ENCODE measurements at places on chromosomes 5 and 9. TPM values are rescaled to one million over a fixed set of nuclear protein-coding genes. Genes with fewer than 3 reads are reported as not detected.

Gene NAA35
- 37.3 TPM for total RNA-seq

Gene SPATA31C1
- not detected for total RNA-seq

Gene OTULIN
- 30.0 TPM for total RNA-seq

Gene UHRF2
- 88.6 TPM for total RNA-seq

Gene GABRA1
- not detected for total RNA-seq

Gene FABP6
- total RNA-seq, result 0.55 TPM

Gene CTSV
- total RNA-seq, result 10.5 TPM

Gene SEMA4D
- 65.3 TPM for total RNA-seq

Gene SMIM33
- total RNA-seq, result not detected

Gene ZBTB26
- 15.4 TPM for total RNA-seq

- no peaks in the 10 kb centered on the region for H3K27me3 ChIP-seq
- H3K36me3 ChIP-seq, result peaks cover 1% of the 10 kb centered on the region
- H3K4me3 ChIP-seq, result no peak overlapping the region
- H3K4me1 ChIP-seq, result no peaks in the 10 kb centered on the region
Observed at GRCh38 chr5:65149827-65150226, 331.9 kb downstream of the ADAMTS6 start.

DNA sequence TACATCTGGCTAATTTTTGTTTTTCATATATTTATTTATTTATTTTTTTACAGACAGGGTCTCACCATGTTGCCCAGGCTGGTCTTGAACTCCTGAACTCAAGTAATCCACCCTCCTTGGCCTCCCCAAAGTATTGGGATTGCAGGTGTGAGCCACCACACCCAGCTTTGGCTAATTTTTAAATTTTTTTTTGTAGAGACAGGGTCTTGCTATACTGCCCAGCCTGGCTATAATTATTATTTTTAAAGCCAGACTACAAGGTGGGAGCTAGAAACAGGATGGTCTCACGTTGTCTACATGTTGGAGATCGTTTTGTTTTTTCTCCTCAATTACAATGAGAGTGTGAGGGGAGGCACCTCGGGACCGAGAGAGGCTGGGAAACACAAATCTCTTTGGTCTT lies 23.8 kb downstream of the ASS1 start:
- H3K4me1 ChIP-seq, result peaks cover 6% of the 10 kb centered on the region
- no peak for DNase-seq
- no peak overlapping the region for H3K27ac ChIP-seq
- H3K27me3 ChIP-seq, result peaks cover 9% of the 10 kb centered on the region

- DNase-seq, result no peak
- H3K27me3 ChIP-seq, result peaks cover 10% of the 10 kb centered on the region
- no peak overlapping the region for H3K4me3 ChIP-seq
- H3K27ac ChIP-seq, result no peak overlapping the region
Observed at GRCh38 chr5:170480260-170480659, 23.6 kb upstream of the KCNIP1 start.

DNA sequence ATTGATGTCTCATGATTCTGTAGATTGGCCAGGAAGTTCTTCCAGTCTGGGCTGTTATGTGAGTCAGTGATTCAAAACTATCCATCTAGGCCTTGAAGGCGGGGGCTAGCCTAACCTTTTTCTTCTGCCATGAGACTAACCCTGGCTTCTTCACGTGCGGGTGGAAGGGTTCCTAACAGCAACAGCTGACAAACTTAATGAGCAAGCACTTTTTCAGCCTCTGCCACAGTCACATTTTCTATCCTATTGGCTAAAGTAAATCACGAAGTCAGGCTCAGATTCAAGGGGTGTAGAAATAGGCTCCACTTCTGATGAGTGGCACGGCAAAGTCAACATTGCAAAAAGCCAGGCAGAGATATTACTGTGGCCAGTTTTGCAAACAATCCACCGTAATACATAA lies 68.4 kb downstream of the STK32A start:
- H3K4me1 ChIP-seq, result no peaks in the 10 kb centered on the region
- H3K36me3 ChIP-seq, result no peaks in the 10 kb centered on the region
- no peak overlapping the region for H3K4me3 ChIP-seq

GRCh38 chr5:80837679-80838078 lies 122.5 kb upstream of the RASGRF2 start:
- H3K4me1 ChIP-seq, result no peaks in the 10 kb centered on the region
- no peaks in the 10 kb centered on the region for H3K27me3 ChIP-seq
- no peak overlapping the region for H3K4me3 ChIP-seq
- H3K27ac ChIP-seq, result no peak overlapping the region

- H3K27me3 ChIP-seq, result no peaks in the 10 kb centered on the region
- H3K4me3 ChIP-seq, result no peak overlapping the region
- H3K36me3 ChIP-seq, result no peaks in the 10 kb centered on the region
- DNase-seq, result no peak
Observed at GRCh38 chr5:113230711-113231652, 203.8 kb downstream of the TSSK1B start.

DNA sequence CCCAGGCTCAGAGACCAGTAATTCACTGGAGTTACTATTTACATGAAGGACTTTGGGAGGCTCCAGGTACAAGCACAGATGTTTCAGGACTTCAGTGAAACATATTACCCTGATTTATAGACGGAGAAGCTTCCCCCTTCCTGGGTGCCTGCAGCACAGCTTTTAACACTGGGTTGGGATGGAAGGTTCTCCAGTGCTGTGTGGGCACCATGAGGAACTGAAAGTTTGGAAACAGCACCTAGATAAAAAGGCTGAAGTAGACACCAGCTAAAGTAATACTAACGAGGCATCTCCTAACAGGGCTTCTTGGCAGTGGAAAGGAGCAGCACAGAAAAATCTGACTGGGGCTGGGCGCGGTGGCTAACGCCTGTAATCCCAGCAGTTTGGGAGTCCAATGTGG lies 70.7 kb downstream of the GCNT1 start:
- H3K36me3 ChIP-seq, result peaks cover 1% of the 10 kb centered on the region
- no peak overlapping the region for H3K4me3 ChIP-seq
- DNase-seq, result no peak
- no peaks in the 10 kb centered on the region for H3K27me3 ChIP-seq
- no peak overlapping the region for H3K27ac ChIP-seq
- H3K4me1 ChIP-seq, result peaks cover 6% of the 10 kb centered on the region

GRCh38 chr9:20170122-20170521 lies 381.3 kb upstream of the SLC24A2 start:
- no peak overlapping the region for H3K4me3 ChIP-seq
- no peak overlapping the region for H3K27ac ChIP-seq
- H3K4me1 ChIP-seq, result no peaks in the 10 kb centered on the region
- no peaks in the 10 kb centered on the region for H3K27me3 ChIP-seq
- H3K36me3 ChIP-seq, result peaks cover 5% of the 10 kb centered on the region

GRCh38 chr5:28726815-28727214 lies 1688.4 kb upstream of the CDH9 start:
- DNase-seq, result no peak
- no peaks in the 10 kb centered on the region for H3K36me3 ChIP-seq
- H3K27me3 ChIP-seq, result no peaks in the 10 kb centered on the region

DNA sequence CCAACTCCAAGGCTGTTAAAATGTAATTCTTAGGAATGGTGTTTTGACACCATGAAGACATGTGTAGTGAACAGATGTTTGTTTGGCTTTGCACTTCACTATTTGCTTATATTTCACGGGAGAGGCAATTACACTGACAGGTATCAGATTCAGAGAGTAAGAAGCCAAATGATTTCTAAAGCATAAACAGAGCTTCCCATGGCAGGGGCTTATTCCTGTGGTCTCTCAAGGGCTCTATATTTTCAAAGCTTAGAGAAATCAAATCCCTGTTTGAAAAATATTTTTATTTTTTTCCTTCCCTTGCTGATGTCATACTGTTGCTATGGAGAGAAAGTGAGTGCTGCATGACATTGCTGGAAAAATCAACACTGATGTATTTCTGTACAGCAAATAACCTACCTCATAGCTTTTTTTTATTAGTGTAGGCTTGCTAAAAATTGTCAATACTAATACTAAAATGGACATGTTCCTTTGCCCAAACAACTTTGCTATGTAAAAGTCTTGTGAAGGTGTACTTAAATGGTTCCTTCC lies 161.4 kb downstream of the GIN1 start:
- H3K4me3 ChIP-seq, result no peak overlapping the region
- no peaks in the 10 kb centered on the region for H3K27me3 ChIP-seq
- H3K4me1 ChIP-seq, result peaks cover 3% of the 10 kb centered on the region
- peak overlapping the region; percentile 51 for H3K27ac ChIP-seq
- H3K36me3 ChIP-seq, result no peaks in the 10 kb centered on the region
- no peak for DNase-seq

DNA sequence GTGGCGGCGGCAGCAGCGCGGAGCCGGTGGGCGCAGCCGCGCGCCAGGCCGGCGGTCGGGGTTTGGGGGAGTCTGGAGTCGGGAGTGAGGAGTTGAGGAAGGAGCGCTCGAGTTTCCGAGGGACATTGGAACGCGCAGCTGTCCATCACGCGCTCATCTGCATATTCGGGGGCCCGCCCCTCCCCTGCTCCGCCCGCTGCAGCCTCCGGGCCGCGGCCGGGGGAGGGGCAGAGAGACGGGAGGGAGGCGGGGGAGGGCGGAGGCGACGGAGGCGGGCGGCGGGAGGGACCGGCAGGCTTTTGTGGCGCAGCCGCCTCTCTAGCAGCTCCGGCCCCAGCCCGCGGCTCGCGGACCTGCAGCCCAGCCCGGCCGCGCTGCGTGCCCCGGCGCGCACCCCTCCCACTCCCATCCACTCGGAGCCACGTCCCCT lies at the start of gene IRX2:
IRX2 (minus strand) TSS at position 86 of the 430 bp plus-strand sequence. CDS start 264 bp downstream, outside the sequence.
- H3K4me3 ChIP-seq, result peak within 1 kb of the TSS; percentile 70
- peaks cover 66% of the 10 kb centered on the region for H3K27me3 ChIP-seq
- peak; percentile 72 for DNase-seq
- H3K4me1 ChIP-seq, result peaks cover 11% of the 10 kb centered on the region
- no peak within 1 kb of the TSS for H3K27ac ChIP-seq
- peaks cover 7% of the 10 kb centered on the region for H3K36me3 ChIP-seq

All from progenitor cell of endocrine pancreas (in vitro differentiated cells).